ENCODE measurements at places on chromosomes 13 and 19. TPM values are rescaled to one million over a fixed set of nuclear protein-coding genes. Genes with fewer than 3 reads are reported as not detected.
A peak's percentile ranks its signal among the peaks of the same experiment; 100 is the strongest.

LRG1 gene
- 0.09 TPM for total RNA-seq

SLC25A41 gene
- not detected for total RNA-seq

ZNF541 gene
- 0.41 TPM for total RNA-seq

RFPL4AL1 gene
- total RNA-seq: not detected

KCNRG gene
- total RNA-seq: 0.18 TPM

CILP2 gene
- 0.31 TPM for total RNA-seq

ZNF723 gene
- not detected for total RNA-seq

GIPC3 gene
- total RNA-seq: 0.14 TPM

PLEKHF1 gene
- 30.4 TPM for total RNA-seq

CRB3 gene
- 0.58 TPM for total RNA-seq

HPN gene
- 0.11 TPM for total RNA-seq

FAM32A gene
- total RNA-seq: 44.7 TPM

ZNF793 gene
- 3.5 TPM for total RNA-seq

UHRF1 gene
- 175 TPM for total RNA-seq

RFPL4A gene
- total RNA-seq: not detected

DNA sequence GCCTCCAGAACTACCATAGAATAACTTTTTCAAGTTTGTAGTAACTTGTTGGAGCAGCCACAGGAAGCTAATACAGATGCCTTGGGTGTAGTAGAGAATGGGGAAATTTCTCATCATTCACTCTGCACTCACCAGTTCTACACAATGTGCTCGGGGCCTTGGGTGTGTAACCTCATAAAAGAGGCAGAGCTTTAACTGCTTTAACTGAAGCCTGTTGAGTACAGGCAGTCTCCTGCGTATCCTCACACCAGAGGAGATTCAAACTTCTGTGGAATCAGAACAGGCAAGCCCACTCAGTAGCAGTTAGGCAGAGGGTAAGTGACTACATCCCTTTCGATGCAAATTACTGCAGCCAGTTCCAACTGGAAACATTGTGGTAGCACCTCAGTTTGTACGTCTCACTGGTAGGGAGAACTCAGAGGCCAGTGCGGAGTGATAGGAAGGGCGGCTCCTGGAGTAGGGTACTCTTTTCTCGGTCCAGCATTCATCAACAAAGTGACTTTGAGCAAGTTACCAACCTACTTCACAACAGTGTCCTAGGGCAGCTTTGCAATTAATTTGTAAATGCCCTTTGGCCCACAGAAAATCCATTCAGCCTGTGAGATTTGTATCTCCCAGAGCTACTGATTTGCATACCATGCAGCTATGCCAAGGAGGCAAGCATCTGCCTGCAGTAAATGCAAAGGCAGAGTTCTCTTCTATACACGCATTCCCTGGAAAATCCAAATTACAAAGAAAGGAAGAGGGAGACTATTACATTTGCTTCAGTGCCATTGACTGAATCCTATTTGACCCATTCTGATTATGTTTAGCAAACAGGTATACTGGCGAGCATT is 904.3 kb downstream of the DIAPH3 start:
- DNase-seq: no peak

- DNase-seq: peak; percentile 21
Observed at GRCh38 chr13:113152984-113153809, 5.3 kb upstream of the PROZ start.

- DNase-seq: no peak
Observed at GRCh38 chr19:47682939-47683338, 30.3 kb upstream of the EHD2 start.

GRCh38 chr13:99062593-99062992 is 84.7 kb upstream of the DOCK9 start:
- no peak for DNase-seq

- DNase-seq: no peak
Observed at GRCh38 chr19:46480415-46480814, 9.1 kb upstream of the PNMA8A start.

GRCh38 chr13:51916962-51917361 is 55.2 kb downstream of the CCDC70 start:
- no peak for DNase-seq

GRCh38 chr19:56986386-56986785 is 133.4 kb upstream of the USP29 start:
- no peak for DNase-seq

- no peak for DNase-seq
Observed at GRCh38 chr13:20652946-20653345, 50.6 kb upstream of the IL17D start.

- no peak for DNase-seq
Observed at GRCh38 chr19:3269916-3270671, 45.6 kb downstream of the CELF5 start.

GRCh38 chr13:27339299-27339698 is 68.7 kb downstream of the RASL11A start:
- peak; percentile 70 for DNase-seq

DNA sequence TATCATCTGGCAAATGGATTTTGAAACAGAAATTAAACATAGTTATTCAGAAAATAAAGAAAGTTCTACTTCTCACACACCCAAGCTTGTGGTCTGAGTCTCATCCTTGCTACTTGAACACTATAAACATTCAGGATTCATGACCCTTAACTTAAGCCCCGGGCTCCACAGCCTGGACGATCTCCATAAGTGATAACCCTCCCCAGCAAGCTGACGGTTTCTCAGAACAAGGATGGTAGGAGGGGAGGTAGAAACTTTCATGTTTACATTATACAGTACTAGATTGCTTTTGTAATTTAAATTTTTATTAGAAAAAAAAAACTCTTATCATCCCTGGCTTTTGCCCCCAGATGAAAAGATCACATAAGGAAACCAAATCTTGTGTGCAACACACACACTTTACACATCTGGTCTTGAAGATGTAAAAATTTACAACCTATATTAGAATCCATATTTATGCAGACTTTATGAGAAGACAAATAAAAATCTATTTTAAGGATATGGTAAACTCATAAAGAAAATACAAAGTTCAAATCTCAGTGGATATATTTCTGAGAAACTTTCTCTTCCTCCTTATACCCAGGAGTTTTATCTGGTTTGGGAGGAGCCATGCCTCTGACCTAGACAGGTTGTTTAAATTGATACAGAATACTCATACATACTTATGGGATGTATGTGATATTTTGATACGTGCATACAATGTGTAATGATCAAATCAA is 20.0 kb upstream of the ATP12A start:
- no peak for DNase-seq

GRCh38 chr19:4691373-4691772 is 21.2 kb upstream of the MYDGF start:
- no peak for DNase-seq

DNA sequence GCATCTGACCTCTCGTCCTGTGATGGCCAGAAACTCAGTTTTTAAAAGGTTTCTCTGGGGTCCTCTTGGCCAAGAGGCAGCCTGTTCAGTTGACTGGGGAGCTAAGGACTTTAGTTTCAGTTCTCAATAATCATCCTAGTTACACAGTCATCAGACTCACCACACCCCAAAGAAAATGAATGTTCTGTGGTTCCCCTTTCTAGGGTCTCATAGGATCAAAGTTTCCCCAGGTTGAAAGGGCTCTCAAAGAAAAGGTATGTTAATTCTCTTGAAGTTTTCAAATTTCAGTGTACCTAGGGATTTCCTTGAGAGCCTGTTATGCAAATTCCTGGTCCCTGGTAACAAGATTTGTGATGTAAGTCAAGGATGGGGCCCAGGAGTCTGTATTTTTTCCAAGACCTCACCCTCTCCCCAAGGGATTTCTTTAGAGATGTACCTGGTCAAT is 94.9 kb downstream of the FAM216B start:
- DNase-seq: no peak

DNA sequence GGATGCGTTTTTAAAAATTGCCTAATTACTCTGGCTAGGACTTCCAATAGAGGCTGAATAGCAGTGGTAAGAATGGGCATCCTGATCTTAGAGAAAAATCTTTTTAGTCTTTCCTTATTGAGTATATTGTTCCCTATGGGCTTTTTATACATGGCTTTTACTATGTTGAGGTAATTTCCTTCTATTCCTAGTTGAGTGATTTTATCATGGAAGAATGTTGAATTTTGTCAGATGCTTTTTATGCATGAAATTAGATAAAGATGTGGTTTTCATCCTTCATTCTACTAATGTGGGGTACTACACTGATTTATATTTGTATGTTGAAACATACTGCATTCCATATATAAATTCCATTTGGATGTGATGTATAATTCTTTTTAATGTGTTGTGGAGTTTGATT is 2673.8 kb downstream of the PCDH9 start:
- no peak for DNase-seq

- no peak for DNase-seq
Observed at GRCh38 chr13:109154546-109154945, 525.1 kb downstream of the MYO16 start.

GRCh38 chr19:53086949-53087348 is 16.3 kb downstream of the ZNF160 start:
- no peak for DNase-seq

- no peak for DNase-seq
Observed at GRCh38 chr19:40363069-40363468, 14.6 kb downstream of the PLD3 start.

- no peak for DNase-seq
Observed at GRCh38 chr13:67355812-67356476, 125.8 kb upstream of the PCDH9 start.

- DNase-seq: no peak
Observed at GRCh38 chr13:101425623-101426022, 9.3 kb upstream of the NALCN start.

GRCh38 chr13:67228031-67228430 is 2.1 kb downstream of the PCDH9 start:
- no peak for DNase-seq

- DNase-seq: peak; percentile 92
Observed at GRCh38 chr19:17488593-17489391, 18.5 kb downstream of the SLC27A1 start.

DNA sequence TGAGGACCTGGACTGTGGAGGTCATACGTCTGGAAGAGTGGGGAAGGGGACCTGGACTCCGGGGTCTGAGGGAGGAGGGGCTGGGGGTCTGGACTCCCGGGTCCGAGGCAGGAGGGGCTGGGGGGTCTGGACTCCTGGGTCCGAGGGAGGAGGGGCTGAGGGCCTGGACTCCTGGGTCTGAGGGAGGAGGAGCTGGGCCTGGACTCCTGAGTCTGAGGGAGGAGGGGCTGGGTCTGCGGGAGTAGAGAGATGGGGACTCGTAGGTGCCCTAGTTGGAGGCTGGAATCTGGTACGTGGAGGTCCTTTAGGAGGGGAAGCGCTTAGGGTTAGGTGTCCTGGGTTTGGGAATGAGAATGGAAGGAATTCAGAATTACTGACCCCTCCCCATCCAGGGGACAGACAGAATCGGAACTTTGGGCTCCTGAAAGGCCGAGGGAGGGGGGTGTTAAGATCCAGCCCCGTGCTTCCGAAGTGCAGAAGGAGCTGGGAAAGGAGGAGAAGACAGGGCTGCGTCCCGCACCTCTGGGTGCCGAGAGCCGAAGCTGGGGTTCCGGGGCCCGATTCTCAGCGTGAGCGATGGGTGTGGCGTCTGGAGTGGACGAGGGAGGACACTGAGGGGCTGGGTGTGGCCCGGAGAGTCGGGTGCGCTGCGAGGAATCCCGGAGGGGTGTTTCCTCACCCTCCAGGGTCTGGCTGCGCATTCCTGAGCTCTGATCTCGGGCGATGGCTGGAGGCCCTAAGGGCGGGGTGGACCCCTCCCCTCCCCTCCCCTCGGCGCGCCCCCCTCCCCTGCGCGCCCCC is 608 bp downstream of the MYADM start:
- DNase-seq: peak; percentile 54

DNA sequence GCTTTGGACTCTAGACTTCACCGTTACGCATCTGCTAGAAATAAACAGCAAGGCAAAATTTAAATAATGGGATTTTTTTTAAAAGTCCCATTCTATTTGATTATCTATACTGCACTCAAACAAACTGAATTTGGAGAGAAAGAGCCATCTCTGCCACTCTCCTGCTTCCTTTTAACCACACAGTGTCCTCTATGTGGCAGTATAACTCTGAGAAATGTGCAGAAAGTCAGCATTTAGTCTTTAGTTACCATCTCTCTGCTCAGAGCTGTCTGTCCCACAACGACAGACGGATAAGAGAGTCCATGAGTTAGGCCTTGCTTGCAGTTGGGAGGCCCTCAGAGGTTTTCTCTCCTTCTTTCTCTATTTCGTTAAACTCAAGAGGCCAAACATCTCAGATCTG is 21.2 kb downstream of the CCNA1 start:
- DNase-seq: no peak

DNA sequence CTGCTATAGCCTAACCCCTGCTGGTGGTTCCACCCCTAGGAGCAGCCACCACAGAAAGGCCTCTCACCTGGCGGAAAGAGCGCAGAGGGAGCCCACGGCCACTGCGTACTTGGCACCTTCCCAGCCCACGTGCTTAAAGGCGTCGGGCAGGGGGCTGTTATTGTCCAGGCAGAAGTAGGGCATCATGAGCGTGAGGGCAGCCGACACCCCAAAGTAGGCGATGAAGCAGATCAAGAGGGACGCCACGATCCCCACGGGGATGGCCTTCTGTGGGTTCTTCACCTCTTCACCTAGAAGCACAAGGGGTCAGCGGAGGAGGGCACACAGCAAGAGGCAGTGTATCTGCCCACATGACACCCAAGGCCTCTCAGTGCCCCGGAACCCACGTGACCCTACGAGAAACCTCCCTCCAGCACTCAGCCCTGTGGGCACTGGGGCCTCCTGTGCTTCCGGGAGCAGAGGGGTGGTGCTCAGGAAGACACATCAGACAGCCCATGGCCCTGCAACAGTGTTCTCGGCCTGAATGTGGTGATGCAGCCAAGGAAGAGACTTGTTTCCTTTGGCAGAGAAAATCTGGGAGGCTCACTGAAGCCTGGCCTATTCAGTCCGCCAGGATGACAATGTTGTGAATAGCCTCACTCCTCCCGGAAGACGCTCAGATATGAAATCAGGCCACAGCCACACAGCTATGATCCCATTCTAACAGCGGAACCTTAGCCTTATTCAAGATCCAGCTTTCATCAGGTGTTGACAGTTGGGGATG is 72.1 kb downstream of the SLC7A1 start:
- DNase-seq: no peak
